ENCODE measurements at places on chromosomes 7 and 10.

GRCh38 chr10:79131836-79132631 is 63.3 kb downstream of the ZMIZ1 start:
- DNase-seq, result no peak

DNA sequence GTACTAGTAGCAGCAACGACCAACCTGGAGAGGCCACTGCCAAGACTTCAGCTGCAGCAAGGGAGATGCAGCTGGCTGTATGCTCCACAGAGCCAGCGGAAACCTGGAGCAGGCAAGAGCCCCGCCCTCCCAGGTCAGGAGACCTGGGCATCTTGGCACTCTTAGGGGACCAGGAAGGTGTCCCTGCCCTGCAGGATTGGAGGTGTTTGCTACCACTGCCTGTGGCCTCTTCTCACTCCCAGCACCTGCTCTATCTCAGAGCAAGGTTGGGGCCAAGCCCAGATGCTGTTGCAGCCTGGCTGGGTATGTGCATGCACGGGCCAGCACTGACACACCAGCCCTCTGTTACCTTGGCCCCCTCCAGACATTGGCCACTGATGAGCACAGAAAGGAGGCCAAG is 1512.8 kb downstream of the REEP3 start:
- DNase-seq, result no peak

DNA sequence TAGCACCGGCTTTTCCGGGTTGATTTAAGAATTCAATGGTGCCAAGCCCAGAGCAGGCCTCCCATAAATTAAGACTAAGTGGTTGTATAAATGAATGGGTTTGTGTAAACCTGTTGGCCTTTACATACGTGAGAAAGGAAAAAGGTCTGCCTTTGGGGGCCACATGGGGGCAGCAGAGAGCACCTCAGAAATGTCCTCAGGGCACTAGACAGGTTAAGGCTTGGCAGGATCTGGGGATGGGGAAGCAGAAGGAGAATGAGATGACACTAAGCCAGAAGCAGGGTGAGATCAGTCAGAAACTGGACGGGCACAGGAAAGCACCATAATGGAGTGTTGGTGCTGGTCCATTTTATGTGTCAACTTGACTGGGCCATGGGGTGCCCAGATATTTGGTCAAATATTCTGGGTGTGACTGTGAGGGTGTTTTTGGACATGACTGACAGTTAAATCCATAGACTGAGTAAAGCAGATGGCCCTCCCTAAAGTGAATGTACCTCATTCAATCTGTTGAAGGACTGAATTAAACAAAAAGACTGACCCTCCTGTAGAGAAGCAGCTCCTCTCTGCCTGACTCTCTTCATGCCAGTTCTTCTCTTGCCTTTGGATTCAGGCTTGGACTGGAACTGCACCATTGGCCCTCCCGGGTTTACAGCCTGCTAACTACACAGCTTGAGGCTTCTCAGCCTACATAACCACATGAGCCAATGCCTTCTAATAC is 58.9 kb downstream of the FRMPD2 start:
- no peak for DNase-seq

GRCh38 chr7:1401011-1401410 is 58.3 kb downstream of the MICALL2 start:
- DNase-seq, result no peak

DNA sequence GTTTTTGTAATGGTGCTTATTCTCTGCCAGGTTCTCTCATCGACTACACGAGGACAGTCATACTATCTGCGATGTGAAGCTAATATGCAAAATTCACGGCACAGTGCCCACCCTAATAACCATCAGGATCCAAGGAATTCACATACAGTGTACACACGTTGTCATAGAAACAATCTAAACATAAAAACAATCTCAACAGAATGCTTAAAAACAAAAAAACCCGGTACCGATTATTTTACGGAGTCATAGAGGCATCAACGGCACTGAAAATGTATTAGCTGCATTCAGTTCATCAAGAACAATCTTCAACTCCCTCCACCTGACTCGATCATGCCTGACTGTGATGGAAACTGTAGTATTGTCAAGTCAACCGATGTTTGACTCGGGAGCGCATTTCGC is 628 bp downstream of the MRPS33 start:
- no peak for DNase-seq

DNA sequence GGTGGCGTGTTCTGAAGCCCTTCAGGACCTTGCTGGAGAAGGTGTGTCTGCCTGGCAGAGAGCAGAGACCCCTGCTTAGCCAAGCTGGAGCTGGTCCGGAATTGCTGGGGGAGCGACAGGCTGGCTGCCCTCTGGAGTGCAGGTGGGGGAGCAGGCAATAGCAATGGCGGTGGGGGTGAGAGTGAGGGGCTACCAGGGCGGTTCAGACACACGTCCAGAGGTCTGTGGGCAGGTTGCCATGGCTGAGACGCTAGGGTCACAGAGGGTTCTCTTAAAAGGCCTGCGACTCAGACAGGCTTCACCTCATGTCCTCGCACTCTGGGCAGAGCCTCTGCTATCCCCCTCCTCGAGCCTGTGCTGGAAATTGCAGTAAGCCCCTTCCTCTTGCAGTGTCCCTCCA is 329.0 kb upstream of the C7orf33 start:
- DNase-seq, result no peak

DNA sequence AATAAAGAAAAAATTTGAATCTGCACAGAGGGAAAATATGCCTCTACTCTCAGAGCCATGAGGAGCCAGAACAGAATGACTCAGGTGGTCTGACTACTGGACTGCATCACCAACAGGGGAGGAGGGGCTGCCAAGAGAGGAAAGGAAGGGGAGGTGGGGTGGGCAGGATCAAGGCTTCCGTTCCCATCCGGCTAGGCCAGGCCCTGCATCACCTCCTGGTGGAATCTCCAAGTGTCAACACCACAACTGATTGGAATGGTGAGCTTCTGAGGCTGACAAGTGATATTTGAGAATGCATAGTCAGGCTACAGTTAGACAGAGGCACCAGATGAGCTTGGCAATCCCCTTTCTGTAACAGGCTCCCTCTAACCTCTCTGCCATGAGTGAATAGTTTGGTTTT is 10.4 kb upstream of the GPR26 start:
- DNase-seq, result no peak

DNA sequence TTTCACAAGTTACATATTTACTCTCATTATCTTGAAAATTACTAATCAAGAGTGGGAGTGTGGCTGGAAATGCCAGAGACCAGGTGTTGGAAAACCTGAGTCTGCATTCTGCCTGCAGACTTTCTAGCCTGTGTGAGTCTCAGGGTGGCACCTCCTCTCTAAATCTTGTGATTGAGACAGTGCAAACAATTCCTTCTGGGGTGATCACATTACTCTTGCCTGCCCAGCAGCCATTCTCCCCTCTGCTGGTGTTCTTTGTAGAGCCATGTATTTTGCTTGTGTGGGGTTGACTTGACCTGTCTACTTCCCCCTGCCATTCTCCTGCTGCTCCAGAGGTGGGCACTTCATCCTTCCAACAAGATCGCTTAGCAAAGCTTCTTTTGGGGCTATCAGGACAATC is 101.1 kb downstream of the RAPGEF5 start:
- DNase-seq, result no peak

DNA sequence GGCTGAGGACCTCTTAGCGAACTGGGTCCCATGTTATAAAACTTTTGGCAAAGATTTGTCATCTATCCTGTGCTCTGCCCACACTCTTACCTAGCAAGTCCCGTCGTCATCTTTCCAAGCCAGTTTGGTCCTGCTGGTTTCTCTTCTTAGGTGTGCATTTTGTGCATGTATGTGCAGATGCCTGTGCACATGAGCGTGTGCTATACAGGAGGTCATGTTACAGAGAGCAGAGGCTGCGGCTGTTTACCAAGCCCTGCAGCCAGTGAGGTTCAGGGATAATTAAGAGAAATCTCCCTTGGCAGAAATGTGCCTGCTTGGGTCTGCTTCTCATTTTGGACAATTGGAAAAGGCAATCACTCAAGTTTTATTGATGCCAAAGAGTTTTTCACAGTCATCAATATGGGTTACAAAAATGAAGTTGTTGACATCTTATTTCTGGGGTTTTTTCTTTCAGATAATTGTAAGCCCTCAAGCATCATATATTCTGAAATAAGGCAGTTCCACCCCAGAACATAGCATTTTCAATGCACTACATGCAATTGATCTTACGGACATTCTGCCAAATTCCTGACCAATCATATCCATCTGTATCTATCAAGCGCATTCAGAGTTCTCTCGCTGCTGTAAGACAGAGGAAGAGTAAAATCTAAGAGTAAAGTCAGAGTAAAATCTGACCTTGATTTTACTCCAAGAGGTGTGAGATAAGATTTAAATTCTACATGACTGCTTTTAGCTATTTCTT is 361.4 kb upstream of the ZNF32 start:
- no peak for DNase-seq

DNA sequence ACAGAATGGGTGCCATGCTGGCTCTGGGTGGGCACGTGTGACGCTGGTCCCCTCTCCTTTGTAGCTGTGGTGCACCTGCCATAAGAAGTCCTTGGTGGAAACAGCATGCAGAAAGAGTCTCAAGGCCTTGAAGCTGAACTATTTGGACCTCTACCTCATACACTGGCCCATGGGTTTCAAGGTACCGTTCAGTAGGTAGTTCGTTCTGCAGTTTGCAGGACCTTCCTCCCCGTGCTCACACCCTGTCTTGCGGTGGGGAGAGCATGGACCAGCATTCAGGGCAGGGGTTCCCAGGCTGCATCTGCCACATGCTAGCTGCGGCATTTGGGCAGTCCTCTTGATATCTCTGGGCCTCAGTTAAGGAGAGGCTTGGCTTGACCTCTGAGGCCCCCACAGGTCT is 7.3 kb downstream of the AKR1E2 start:
- no peak for DNase-seq

- DNase-seq, result no peak
These were observed 43.6 kb upstream of the IL6 start for GRCh38 chr7:22683379-22683778.

DNA sequence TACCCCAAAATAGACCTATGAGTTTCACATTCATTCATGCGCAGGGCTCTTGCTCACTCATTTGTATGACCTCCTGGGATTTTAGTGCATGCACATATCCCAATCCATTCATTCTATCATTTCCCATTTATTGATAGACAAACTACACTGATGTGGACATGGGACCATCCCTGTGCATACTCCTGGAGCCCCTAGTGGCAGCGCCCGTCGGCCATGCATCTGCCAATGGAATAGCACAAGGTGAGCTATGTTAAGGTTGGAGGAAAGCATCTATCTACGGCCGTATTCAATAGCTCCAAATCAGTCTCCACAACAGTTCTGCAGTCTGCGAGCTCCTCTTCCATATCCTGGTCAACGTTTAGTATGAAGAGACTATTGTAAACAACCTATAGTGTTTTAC is 31.7 kb upstream of the FIGNL1 start:
- no peak for DNase-seq

DNA sequence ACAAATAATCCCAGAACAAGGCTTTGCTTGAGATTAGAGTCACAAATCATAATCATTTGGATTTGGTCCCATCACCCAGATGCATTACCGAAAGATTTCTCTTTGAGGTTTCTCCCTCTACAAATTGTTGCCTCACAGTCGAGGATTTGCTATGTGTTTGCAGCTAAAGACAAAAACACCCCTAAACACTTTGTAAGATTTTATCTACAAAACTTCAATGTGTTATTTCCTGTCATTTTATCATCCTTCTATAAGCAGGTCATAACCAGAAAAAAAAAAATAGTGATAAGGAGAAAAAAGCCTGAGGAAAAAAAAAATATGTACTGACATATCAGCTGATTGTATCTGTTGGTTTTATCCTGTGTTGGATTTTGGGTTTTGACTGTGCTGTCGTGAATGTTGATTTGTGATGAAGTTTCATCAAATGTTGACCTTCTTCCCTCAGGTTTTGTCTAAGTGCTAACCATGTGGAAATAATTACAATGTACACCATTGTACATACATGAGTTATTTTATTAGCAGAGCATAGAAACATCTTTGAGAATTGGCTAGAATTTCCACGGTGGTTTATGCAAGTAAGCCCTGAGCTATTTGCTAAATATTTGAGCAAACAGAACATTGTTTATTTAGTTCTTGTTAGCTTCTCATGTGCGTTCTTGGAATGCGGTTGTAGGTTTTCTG is 274.4 kb downstream of the NEBL start:
- no peak for DNase-seq

GRCh38 chr10:103554488-103555324 is 61.2 kb downstream of the NEURL1 start:
- peak; percentile 6 for DNase-seq

DNA sequence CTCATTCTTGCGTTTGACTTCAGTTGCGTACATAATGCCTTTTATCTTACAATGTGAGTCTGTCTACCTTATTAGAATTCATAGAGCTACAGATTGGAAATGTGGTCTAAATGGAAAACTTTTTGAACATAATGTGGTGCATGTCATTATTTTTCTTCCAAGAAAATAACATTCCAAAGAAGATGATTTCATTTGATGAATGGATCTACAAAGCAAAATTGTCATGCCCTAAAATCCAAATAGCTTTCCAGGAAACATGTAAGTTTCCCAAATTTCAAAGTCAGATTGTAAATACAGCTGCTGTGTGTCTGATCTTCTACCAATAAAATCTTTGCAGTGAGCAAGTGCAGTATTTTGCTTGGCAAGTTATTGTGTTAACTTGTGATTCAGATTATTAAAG is 101.8 kb upstream of the FZD8 start:
- DNase-seq, result no peak
